ENCODE measurements at places on chromosomes 16 and 17.
A peak's percentile ranks its signal among the peaks of the same experiment; 100 is the strongest.

DNA sequence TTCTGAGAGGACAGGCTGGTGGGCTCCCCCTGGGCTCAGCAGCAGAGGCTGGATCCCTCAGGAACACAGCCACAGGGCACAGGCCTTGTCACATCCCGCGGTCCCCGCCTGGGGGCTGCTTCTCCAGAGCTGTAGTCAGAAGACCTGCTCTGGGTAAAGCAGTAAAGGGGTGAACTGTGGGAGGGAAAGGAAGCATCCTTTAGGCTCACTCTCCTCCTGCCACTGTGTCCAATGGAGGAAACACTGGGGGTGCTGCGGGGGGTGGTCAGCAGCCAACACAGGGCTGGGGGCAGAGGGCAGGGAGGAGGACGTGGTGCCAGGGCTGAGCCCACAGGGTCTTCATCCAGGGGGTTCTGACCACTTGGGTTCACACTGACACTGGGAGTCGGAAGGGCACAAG, 5.0 kb upstream of the SLC38A8 start:
- no peak for DNase-seq

GRCh38 chr16:14180481-14180944, 109.4 kb downstream of the MRTFB start:
- no peak for DNase-seq

GRCh38 chr16:14219983-14220382, 148.9 kb downstream of the MRTFB start:
- no peak for DNase-seq

GRCh38 chr17:27413792-27414191, 42.5 kb upstream of the KSR1 start:
- DNase-seq = no peak

DNA sequence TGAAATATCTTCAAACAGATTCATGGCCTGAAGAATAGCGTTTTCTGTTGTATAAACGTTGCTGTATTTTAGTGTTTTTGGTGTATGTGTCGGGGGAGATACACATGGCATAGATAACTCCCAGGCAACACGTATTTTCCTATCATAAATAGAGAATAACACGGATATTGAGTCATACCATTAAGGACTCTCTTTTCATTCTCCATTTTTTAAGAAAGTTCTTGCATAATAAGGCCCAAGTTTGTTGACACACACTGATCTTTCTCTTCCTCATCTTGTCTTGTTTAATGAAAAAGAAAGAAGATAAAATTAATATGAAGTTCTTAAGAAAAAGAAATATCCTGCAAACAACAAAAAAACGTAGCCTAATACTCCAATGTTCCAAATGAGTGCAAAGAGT, 13.4 kb downstream of the ABCA8 start:
- DNase-seq = no peak

DNA sequence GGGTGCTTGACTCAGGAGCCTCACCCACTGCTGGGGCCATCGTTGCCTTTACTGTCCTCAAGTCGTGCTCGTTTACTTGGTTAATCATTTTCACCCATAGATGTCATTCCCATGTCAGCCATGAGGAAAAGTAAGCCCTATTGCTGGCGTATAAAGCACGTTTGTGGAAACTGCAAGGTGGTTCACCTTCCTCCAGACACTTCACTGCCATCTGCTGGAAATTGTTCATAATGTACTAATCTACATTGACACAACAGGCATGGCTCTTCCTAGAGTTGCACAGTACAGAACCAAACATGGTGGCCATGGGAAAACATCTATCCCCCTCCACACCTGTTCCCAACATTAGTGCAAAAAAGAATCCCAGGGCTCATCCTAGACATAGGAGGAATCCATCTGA, 116.6 kb downstream of the ZNF18 start:
- peak; percentile 3 for DNase-seq

GRCh38 chr17:65193716-65194293, 56.6 kb downstream of the RGS9 start:
- DNase-seq = no peak

DNA sequence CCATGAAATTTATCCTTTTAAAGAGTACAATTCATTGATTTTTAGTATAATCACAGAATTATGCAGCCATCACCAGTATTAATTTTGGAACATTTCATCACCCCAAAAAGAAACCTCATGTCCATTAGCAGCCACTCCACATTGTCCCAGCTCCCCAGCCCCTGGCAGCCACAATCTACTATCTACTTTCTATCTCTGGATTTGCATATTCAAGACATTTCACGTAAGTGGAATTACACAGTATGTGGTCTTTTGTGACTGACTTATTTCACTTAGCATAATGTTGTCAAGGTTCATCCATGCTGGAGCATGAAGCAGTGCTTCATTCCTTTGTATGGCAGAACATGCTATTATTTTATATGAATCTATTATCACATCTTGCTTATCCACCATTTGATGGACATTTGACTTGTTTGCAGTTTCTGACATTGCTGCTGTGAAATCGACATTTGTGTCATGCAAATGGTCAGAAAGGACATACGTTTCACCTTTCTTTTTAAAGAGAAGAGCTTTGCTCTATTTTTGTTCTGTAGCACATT, 10.7 kb downstream of the METTL9 start:
- no peak for DNase-seq

DNA sequence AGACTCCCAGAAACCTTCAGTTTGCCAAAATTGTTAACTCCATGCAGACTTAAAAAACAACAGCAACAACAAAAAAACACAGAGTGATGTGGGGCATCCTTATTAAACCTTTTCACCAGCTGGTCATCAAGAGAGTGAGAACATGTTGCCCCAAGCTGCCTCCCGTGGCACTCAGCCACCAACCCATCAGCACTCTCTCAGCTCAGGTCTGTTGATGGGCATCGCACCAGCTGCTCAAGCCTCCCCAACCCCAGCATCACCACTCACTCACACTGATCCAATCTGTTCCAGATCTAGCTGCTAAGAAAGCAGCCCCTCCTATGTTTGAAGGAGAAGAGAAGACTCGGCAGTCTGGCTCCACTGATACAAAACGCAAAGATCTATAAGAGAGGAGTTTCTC, 46.8 kb downstream of the SLC39A11 start:
- no peak for DNase-seq

DNA sequence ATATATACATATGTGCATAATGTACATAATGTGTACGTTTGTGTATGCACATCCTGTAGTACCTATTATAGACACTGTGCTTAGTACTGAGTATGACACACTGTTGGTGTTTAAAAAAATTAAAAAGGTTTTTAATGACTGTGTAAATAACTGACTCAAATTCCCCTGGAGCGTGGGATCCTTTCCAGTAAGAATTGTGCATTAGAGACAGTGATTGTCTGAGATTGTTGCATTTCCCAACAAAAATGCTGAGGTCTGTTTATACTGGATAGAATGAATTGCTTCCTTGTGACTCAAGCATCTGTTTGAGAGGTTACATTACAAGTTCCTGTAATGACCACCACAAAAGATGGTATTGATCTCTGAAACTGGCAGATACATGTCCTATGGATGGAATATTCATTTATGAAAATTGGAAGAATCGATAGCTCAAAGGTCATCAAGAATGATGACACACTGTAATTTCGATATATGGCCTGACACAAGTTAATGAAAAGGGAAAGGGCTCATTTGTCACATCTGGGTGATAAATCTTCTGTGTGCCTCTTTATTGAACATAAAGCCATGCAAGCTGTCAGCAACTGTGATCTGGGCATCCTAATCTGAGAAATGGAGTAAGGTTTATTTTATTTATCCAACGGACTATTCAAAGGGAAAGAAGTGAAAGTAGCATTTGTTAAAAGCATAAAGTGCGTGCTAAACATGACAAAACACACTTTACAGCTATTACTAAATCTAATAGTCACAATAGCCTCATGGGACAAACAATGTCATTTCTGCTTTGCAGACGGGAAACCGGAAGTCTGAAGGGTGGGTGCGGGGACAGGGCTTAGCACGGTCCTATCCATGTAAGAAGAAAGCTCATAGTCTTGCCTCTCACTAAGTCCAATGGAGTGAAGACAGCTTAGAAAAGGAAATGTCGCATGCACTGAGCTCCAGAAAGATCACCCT, 228.8 kb downstream of the CDH11 start:
- DNase-seq = no peak

- DNase-seq = no peak
Measured at GRCh38 chr17:49361129-49361901, 735 bp downstream of the ZNF652 start.

DNA sequence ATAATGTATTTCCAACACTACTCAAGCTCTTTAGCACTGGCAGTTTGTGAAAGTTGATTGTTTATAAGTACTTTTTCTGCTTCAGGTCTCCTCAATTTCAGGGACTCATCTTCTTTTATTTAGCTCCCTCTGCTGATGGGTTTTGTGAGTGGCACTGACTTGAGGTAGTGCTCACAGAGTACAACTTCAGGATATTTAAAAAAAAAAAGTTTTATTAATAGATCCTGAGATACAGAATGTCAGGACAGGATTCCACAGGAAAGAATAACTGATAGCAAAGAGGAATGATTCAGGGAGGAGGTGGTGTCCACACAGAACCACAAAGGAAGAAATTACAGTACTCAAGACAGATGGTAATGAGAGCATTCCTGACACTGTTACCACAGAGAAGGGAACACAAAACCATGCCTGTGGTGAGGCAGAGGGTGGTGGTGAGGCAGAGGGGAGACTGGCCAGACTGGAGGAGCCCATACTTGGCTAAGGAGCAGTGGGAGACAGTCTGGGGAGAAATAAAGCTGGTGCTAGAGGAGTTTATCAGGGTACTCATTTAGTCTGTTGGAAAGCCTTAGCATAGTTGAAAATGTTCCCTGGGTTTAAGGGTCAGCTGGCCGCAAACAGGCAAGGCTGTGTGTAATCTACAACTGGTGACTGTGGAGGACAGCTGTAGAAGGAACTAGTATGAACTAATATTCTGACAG, 63.7 kb downstream of the SPAG9 start:
- DNase-seq = peak; percentile 30

DNA sequence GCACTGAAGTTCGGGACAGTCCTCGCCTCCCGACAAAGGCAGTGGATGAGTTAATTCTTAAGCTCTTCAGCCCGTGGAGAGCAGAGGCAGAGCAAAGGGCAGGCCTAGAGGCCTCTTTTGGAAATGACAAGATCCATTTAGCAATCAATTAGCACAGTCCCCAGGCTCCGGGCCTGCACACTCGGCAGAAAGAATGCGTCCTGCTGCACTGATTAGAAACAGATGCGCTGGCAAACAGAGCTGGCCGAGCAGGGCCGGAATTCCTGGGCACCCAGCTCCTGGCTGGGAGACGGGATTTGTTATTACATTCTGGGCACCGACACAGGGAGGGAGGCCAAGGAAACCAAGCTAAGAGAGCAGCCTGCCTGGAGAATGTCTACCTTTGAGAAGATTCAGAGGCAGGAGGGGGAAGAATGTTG, 162.9 kb downstream of the COPRS start:
- DNase-seq = peak; percentile 70

GRCh38 chr17:8151120-8151640, 1.0 kb downstream of the PER1 start:
- DNase-seq = peak; percentile 96

GRCh38 chr17:17682737-17683680, 1.8 kb downstream of the RAI1 start:
- DNase-seq = peak; percentile 71

GRCh38 chr17:46121841-46122485, 71.3 kb downstream of the KANSL1 start:
- DNase-seq = no peak

DNA sequence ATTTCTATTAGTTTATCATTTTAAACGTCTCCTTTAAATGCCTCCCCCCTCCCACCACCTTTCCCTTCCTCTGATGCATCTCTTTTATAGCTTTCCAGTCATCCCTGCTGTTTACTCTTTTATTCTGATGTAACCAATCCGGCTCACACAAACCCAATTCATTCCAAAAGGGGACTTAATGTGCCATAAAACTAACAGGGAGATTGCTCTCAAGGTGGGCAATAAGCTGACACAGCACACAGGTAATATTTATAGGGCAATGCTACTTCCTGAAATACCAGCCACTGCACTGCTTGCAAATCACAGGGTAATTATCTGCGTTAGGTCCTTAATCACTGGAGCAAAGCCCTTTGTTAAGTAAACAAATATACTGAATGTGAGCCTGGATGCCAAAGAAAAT, 23.3 kb upstream of the CA10 start:
- no peak for DNase-seq

GRCh38 chr17:61211236-61211635, 188.4 kb upstream of the TBX2 start:
- DNase-seq = no peak

GRCh38 chr17:83103200-83103942, 24.0 kb downstream of the METRNL start:
- no peak for DNase-seq

- no peak for DNase-seq
Measured at GRCh38 chr16:79097166-79097565, 503.4 kb downstream of the MAF start.

DNA sequence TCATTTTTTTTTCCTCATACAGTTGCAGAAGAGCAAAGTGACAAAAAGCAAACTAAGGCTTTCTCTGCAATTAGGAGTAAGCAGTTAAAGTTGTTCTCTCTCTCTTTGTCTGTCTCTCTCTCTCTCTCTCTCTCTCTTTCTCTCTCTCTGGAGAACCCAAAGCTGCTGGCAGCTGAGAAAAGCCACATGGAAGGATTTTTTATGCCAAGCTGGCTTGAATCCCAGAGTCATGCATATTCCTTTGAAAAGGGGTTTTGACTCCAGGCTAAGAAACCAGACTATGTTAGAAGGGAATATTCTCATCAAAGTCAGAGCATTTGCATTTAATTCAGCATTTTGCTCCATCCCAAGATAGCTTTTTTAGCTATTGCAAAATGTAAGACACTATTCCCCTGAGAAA, 1114.2 kb upstream of the GOT2 start:
- peak; percentile 77 for DNase-seq

DNA sequence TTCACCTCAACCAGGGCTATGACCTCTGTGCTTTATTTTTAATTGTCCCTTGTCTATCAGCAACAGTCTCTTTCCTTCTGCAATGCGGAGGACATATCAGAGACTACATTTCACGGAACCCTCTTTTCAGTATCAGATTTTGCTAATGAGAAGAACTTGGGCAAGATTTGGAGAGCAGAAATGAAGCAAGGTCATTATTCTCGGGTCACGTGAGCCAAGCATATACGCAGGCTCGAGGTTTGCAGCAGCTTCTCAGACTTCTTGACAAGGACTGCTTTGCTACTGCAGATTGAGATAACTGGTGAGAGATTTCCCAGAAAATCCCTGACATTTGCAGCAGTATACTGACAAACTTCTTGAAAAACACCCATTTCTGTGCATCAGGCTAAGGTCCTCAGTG, 30.4 kb downstream of the ABCA10 start:
- DNase-seq = no peak

DNA sequence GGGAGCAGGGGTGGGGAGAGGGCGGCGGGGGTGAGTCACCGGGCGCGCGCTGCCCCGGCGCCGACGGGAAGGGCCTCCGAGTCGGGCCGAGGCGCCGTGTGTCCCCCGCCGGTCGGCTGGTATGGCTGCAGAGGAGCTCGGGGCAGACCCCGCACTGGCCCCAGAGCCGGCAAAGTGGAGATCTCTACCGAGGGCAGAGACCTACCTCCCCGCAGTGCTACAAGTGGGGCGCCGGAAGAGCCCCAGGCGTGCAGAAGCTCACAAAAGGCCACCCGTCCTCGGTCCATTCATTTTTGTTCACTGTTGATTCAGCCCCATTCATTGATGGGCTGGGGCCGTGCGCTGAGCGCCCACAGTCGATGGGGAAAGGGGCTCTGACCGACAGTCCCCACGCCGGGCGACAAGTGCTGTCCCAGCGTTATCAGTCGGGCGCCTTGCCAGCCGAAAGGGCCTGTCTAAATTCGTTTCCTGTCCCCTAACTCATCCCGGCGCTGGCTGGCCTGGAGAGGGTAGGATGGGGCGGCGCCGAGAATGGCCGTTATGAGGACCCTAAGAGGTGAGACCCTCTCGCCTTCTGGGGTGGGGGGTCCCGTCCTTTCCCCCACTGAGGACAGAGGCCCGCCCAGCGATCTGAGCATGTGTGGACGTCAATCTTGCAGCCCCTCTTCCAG, 709 bp upstream of the ENO3 start:
- peak; percentile 45 for DNase-seq
